ENCODE measurements at places on chromosomes 6 and 20.

- peak; percentile 86 for DNase-seq
Observed at GRCh38 chr20:10848810-10849370, 175.1 kb upstream of the JAG1 start.

DNA sequence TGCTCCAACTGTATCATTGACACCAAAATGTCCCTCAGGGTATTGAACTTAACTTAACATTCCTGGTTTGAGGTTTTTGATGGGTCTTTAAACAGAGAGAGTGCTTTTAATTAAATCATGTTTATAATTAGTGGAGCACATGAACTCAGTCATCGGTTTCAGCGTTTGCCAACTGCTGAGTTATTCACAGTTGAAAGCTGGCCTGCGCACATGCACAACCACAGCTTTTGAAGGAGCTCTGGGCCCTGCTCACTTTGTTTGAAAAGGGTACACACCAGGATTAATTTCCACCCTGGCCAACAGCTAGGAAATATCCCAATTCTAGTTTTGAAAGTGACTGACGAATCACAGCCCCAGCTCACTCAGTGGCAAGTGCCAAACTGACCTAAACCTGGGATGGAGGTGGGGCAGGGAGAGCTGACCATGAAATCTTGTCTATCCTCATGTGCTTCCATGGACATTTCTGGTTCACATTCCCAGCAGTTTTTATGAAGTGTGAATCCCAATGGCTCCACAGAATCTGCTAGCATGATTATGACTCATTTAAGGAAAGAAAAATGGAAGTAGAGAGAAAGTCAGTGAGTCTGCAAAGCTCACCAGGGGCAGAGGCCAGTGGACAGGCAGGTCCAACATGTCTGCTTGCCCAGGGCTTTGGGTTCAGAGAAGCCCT lies 247.8 kb downstream of the FNDC1 start:
- no peak for DNase-seq

DNA sequence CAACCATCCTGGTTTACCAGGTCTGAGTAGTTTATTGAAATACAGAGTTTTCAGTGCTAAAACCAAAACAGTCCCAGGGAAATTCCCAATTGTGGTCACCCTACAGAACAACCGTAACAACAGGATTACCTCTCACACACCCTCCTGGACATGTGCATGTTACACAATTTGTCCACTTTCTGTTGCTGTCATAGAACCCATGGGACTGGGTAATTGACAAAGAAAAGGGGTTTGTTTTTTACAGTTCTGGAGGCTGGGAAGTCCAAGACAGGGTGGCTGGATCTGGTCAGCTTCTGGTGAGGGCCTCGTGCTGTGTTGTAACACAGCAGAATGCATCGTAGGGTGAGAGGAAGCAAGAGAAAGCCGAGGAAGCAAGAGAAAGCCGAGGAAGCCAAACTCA lies 9.1 kb upstream of the ADA start:
- DNase-seq: no peak

DNA sequence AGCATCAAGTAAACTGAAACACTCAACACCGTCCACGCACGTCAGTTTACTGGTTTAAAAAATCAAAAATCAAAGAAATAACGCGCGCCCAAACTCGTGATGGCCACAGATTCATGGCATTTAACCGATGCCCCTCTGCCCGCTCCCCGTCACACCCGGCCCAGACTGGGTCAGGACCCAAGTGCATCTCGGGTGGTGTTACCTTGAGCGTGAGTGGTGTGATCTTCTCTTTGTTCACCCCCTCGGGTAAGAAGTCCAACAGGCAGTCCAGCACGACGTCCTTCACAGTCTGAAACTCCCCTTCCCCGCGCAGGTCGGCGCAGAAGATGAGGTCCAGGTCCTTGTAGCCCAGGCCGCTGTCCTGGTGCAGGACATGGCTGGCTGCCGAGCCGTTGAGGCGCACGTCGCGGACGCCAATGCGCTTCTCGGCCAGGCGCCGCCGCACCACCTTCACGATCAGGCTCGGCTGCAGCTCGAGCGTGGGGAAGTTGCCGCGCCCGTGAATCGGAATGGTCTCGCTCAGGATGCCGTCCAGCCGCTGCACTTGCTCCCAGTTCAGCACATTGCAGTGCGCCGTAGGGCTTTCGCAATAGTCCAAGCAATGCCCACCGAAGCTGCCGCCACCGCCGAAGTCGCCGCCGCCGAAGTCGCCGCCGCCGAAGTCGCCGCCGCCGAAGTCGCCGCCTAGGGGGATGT lies 945 bp downstream of the TENT5A start:
- no peak for DNase-seq

- peak; percentile 90 for DNase-seq
Observed at GRCh38 chr20:3874194-3874844, 14.9 kb upstream of the PANK2 start.

GRCh38 chr6:92906385-92906784 lies 513.0 kb downstream of the EPHA7 start:
- DNase-seq: no peak

DNA sequence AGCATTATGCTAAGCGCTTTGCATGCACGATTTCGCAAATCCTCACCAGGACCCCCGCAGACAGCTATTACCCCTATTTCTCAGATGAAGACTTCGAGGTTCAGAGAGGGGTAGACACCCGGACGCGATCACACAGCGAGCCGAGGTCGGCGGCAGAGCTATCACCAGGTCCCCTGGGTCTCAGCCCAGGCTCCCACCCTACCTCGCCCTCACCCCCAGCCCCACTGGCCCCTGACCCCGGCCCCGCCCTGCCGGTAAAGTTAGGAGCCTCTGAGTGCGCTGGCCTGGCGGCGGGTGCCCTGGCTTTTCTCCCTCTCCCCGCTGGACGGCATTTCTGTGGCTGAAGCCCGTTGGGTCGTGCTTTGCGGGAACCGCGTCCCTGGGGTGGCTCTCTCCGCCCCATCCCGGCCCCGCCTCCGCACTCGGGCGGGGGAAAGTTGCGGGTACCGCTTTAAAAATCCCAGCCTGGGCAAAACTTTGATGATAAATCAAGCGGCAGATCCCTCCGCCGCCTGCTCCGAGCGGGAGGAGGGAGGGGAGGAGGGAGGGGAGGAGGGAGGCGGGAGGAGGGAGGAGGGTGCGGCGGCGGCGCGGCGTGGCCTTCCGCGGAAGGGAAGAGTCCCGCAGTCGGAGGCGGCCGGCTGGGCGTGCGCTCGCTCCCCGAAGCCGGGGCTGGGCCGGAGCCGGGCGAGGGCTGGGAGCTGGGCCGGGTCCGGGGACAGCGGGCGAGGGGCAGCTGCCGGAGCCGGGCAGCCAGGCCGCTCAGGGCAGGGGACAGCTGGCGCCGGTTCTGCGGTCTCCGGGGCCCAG lies at the start of gene VSTM2L:
VSTM2L (plus strand) TSS at position 624 of the 810 bp plus-strand sequence. CDS start 224 bp downstream, outside the sequence.
- peak; percentile 29 for DNase-seq

GRCh38 chr6:125302840-125303511 lies 1.2 kb upstream of the HDDC2 start:
- DNase-seq: no peak

DNA sequence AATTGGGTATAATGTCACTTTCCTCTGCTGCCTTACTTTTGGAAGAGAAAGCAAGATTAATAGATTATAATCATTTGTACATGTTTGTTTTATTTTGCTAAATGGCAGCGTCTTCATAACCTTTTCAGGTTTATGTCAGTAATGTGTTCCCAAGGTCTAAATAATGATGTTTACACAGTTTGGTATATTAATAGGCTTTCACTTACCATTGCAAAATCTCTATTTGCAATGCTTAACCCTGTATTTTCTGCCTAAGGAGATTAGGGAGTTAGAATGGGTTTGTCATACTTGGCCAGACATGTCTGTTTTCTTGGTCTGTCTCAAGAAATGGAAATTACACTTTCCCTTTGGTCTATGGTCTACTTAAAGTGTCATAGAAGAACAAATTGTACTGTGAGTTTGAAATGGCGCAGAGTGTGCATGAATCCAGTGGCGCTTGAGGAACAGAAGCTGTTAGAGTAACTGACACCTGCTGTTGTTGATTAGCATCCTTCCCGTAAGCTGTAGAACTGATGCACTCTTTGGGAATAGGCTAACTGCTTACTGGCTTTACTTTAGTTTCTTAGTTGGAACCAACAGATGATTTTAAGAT lies 261.1 kb downstream of the SAMD5 start:
- DNase-seq: no peak

DNA sequence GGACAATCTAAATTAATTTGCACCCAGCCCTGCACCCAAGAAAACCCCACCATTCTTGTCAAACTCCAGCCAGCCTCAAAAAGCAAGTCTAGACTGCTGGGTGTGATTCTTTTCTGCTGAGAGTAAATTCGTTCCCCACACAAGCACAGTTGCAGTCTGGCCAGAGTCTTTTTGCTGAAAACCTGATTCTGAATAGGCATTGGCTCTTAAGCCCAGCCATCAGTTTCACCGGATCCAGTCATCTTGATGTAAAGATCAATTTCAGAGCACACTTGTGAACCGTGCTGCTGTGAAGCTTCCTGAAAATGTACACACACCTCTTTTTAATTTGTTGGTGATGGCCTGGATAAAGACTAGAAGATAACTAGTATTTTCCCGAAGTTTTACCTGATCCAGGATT lies 159.4 kb upstream of the GGTLC1 start:
- no peak for DNase-seq

- no peak for DNase-seq
Observed at GRCh38 chr6:30500421-30501355, 11.4 kb downstream of the HLA-E start.

- no peak for DNase-seq
Observed at GRCh38 chr6:153096792-153097191, 34.3 kb downstream of the RGS17 start.

- no peak for DNase-seq
Observed at GRCh38 chr20:57835588-57836455, 126.0 kb upstream of the PMEPA1 start.

DNA sequence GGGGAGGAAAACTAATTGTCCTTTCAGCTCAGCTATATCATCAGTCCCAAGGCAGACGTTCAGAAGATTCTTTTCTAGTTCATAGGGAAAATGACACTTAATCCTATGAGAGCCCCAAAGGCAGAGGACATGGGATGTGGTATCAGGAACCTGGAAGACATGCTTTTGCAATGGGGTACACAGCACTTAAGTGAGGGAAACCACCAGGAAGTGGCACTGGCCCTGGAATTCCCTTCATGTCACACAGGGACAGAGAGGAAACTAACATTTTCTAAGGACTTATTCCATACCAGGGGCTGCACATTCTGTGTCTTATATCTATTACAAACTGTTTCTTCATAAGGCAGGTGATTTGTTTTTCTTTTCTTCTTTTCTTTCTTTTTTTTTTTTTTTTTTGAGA lies 28.2 kb downstream of the VPS52 start:
- DNase-seq: no peak

GRCh38 chr6:121000381-121000780 lies 333.9 kb downstream of the TBC1D32 start:
- DNase-seq: no peak

DNA sequence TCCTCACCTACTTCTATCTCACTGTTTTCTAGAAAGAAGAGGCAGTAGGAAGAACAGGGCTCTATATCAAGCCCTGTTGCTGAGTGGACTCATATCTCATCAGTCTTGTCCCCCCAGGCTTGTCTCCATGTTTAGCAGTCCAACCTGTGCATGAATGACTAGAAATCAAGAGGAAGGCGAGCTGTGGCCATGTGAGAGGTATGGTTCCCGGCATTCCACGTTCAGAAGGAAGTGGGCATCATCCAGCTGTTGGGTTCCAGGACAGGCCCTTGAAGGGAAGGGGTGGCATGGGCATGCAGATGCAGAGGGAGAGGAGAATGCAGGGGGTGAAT lies 176.6 kb downstream of the MRPL14 start:
- no peak for DNase-seq

- DNase-seq: peak; percentile 40
Observed at GRCh38 chr6:67606906-67607828, 1027.9 kb upstream of the ADGRB3 start.

GRCh38 chr6:101462576-101462975 lies 69.1 kb downstream of the GRIK2 start:
- no peak for DNase-seq

DNA sequence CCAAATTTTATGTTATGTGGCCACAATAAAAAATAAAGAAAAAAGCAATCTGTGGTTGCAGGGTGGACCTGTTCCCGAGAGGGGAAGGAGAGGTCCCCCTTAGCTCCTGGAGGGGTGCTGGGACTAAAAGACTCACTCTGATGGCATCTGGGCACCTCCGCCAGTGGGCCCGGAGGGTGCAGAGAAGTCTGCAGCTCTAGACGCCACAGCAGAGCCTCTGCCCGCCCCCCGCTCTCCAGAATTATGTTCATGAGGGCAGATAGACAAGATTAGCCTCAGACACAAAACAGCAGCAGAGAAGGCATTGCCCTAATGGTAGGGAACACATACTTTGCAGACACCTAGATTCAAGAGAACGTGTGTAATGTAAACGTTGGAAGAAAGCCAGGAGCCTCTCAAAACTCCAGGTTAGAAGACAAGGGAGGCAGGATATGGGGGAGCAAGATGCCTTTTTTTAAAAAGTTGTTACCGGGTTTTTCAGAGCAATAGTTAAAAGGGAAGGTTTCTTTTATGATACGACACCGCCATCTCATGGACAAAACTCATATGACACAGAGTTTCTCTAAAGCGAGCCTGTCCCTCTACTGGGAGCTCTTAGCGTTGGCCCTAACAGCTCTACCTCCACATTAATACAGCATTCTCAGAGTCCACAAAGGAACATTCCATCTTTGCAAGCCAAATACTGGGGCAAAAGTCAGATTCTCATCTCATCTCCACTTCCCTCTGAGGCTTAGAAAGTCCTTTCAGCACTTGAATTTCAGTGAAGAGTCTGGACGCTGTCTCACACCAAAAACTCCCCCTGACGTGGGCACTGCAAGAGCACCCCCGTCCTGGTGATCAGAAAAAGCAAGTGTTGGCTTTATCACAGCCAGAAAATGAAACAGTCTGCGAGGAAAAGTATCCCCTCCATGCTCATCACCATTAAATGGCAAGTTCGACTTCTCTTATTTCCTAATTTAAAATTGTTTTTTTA lies 47.2 kb downstream of the FOXF2 start:
- peak; percentile 59 for DNase-seq

GRCh38 chr6:151495380-151495779 lies 1.6 kb downstream of the CCDC170 start:
- DNase-seq: no peak

GRCh38 chr20:4418141-4418540 lies 303.6 kb upstream of the PRND start:
- DNase-seq: no peak

- DNase-seq: no peak
Observed at GRCh38 chr6:133769463-133769862, 119.5 kb upstream of the TCF21 start.

- DNase-seq: no peak
Observed at GRCh38 chr20:60785785-60786184, 466.3 kb upstream of the CDH4 start.

DNA sequence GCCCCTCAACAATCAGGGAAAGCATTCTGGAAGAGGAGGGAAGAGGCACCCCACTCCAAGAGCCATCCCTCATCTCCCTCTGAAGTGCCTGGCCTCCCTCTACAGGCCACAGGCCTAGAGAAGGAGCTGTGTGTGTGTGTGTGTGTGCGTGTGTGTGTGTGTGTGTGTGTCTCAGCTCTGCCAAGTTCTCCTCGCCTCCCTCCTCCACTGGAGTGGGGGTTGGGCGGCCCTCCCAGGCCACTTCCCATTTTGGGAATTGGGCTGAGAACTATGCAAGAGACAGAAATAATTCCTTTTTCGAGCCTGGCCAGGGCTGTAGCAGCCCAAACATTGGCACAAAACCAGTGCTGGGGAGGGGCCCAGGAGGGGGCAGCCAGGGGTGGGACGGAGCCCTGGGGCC lies 35.7 kb downstream of the KCNB1 start:
- DNase-seq: no peak

- no peak for DNase-seq
Observed at GRCh38 chr6:24667378-24667803, 514 bp downstream of the ACOT13 start.

Measured in astrocyte of the cerebellum (primary cell).